Activated gamma-delta T cell (primary cell): ENCODE measurements at places on chromosomes 1 and 21.

- no peak for DNase-seq
Measured at GRCh38 chr1:193537266-193538002, 351.0 kb upstream of the B3GALT2 start.

GRCh38 chr1:112618721-112619517 is at the start of gene ST7L:
Gene ST7L (minus strand): TSS chr1:112619141. CDS start chr1:112619113, 28 bp downstream.
- DNase-seq, result peak; percentile 47

- DNase-seq, result no peak
Measured at GRCh38 chr1:225486856-225487255, 59.0 kb upstream of the LBR start.

GRCh38 chr1:154419620-154420571 is 14.8 kb downstream of the IL6R start:
- no peak for DNase-seq

DNA sequence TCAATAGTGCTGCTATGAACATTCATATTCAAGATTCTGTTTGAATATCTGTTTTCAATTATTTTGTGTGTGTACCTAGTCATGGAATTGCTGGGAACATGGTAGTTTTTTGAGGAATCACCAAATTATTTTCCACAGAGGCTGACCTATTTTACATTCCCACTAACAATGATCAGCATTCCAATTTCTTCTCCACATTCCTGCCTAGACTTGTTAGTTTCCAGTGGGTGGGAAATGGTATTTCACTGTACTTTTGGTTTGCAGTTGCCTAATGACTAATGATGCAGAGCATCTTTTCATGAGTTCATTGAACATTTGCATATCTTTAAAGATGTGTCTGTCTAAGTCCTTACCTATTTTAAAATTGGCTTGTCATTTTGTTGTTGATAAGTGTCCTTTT is 1182.6 kb upstream of the B3GALT2 start:
- DNase-seq, result no peak

- no peak for DNase-seq
Measured at GRCh38 chr1:168987923-168988322, 118.6 kb upstream of the ATP1B1 start.

- DNase-seq, result no peak
Measured at GRCh38 chr1:6796095-6796494, 10.8 kb downstream of the CAMTA1 start.

DNA sequence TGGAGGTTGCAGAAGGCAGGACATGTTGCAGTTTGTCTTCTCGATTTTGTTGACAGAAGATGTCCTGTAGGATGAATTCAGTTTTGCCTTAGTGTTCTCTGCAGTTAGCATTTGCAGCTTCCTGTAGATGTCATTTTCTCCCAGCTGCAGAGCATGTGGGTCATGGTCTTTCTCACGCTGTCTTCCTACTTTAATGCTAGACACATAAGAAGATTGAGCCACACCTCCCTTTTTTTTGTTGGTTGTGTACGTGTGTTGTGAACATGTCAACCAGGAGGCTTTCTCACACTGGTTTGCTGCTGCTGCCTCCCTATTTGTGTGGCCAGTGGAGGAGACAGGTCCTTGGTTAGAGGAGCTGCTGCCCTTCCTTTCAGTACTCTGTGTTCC is 110.7 kb downstream of the VPS13D start:
- DNase-seq, result no peak
